Glomerular endothelial cell (primary cell): ENCODE measurements at places on chromosomes 1 and 21. TPM values are rescaled to one million over a fixed set of nuclear protein-coding genes. Genes with fewer than 3 reads are reported as not detected.

Gene TCHHL1
- not detected in 2 replicates for total RNA-seq

Gene PTPRU
- total RNA-seq = 19.4 and 38.9 TPM in 2 replicates

Gene NEGR1
- 2.0 and 2.5 TPM in 2 replicates for total RNA-seq

Gene NUDC
- total RNA-seq = 87.2 and 91.6 TPM in 2 replicates

Gene GNG12
- total RNA-seq = 156 and 190 TPM in 2 replicates

Gene LEFTY2
- not detected in 2 replicates for total RNA-seq

Gene C1orf94
- not detected in 2 replicates for total RNA-seq
